ENCODE measurements at places on chromosomes 16 and 17. TPM values are rescaled to one million over a fixed set of nuclear protein-coding genes. Genes with fewer than 3 reads are reported as not detected.
A peak's percentile ranks its signal among the peaks of the same experiment; 100 is the strongest.

MAPK7 gene
- total RNA-seq: 29.8 TPM

DNA sequence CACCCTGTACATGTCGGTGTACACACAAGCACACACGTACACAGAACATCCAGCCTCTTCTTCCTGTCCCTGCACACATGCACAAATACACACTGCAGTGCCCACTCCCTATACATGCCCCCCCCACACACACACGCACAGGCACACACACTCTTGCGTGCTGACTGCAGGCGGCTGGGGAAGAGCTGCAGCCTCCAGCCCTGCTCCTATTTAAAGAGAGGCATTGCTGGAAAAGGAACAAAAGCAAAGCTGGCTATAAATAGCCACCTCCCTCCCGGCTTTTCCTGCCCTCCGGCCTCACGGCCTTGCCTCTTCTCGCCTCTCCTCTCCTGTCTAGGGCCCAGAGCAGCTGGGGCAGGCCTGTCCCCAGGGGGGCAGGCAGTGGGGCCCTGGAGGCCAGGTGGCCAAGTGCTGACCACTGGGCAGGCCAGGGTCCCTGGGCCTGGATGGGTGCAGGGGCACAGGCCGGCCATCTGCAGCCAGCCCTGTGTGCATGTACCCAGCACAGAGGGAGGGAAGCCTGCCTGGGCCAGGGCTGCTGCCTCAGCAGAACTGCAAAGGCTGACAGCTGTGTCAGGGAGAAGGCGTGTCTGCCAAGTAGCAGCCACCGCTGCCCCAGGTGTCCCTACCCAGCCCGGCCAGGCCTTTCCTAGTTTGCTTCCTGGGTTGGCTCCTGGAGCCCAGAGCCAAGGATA lies 25.4 kb downstream of the RTN4RL1 start:
- DNase-seq: no peak

DNA sequence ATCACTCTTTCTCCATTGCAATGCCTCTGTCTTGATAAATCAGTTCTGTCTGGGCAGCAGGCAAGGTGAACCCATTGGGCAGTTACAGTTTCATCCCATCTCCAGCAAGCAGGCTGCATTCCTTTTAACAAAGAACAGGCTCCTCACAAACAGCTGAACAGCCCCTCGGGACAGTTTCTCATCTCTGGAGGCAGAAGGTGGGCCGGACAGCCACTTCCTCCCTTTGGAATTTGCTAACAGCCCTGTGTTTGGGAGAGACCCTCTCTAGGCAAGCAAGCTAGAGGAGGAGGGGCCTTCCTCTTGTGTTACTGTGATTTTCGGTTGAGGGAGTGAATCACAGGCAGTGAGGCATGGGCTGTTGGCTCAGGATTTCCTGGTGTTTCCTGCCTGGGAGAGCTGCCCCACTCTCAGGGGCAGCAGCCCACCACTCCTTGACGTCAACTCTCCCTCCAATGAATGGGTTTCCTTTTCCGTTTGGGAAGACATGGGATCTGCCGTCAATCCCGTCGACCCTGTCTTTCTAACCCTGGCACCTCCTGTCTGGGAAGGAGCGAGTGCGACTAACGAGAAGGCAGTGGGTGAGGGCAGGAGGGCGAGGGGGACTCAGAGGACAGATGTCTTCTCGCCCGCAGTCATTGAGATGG lies 3.7 kb upstream of the PGS1 start:
- DNase-seq: no peak

HSDL1 gene
- 21.0 TPM for total RNA-seq

GNG13 gene
- total RNA-seq: not detected

- no peak for DNase-seq
These were observed 494.9 kb upstream of the RBFOX1 start for GRCh38 chr16:6837722-6838121.

- no peak for DNase-seq
These were observed 12.9 kb upstream of the MEIOB start for GRCh38 chr16:1884889-1885288.

DNA sequence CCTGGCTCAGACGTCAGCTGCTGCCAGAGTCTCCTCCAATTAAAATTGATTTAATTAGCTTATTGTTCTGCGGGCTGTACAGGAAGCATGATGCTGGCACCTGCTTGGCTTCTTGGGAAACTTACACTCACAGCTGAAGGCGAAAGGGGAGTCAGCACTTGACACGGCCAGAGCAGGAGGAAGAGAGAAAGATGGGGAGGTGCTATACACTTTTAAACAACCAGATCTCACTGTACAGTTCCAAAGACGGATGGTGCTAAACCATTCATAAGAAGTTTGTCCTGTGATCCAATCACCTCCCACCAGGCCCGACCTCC lies 1.4 kb upstream of the PRDM7 start:
- no peak for DNase-seq

CD79B gene
- 33.8 TPM for total RNA-seq

- DNase-seq: no peak
These were observed 56.1 kb downstream of the YPEL2 start for GRCh38 chr17:59387351-59388068.

DNA sequence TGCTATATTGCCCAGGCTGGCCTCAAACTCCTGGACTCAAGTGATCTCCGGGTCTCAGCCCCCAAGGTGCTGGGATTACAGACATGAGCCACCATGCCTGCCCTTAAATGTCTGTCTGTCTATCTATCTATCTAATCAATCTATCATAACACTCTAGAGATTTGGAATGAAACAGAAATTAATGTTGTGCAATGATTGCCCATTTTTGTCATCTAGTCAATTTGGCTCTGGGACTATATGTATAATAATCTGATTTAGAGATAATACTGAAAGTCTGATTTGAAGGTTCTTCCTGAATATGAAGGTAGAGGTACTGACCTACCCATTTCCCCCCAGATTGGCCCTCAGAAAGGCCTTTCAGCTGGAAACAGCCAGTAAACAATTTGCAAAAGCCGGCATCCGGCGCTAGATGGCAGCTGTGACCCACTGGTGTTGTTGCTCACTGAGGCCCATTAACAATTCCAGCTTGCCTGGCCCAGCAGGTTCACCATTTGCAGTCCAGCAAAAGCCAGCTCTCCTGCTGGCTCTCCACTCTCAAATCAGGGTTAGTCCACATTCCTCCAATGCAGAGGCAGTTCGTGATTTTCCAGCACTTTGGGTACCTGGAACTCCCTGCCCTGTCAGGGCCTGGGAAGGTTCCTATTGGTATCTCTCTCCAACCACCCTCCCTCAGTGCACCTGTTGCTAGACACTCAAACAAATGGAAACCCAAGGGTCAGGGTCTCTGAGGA lies 22.9 kb upstream of the C16orf87 start:
- peak; percentile 72 for DNase-seq

KRTAP9-2 gene
- total RNA-seq: not detected

GRCh38 chr17:36468903-36469635 lies 17.4 kb upstream of the ZNHIT3 start:
- no peak for DNase-seq

DNA sequence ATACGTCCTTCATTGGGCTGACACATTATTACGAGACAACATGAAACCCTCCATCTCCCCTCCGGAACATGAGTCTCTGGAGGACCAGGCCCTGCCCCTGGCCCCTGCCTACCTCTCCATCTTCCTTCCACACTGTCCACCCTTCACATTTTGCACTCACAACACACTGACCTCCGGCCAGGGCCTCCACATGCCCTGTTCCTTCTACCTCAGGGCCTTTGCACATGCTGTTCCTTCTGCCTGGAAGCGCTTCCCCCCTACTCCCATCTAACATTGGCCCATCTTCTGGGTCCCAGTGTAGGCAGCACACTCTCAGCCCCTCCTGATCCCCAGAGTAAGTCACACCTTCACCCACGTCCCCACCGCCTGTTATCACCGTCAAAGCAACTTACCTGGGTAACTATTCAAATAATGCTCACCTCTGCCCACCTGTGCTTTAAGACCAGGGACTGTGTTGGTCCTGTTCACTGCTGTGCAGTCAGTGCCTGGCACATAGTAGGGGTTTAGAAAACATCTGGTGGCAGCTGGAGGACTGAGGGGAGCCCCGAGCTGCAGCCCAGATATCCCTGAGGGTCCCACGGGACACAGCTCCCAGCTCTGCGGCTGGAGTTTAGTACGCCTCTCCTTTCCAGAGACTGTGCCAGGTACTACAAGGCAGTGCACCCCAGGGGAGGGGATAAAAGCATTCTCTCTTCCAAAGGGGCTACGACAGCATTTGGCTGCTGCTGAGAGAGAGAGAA lies 27.2 kb downstream of the RPH3AL start:
- no peak for DNase-seq

DNA sequence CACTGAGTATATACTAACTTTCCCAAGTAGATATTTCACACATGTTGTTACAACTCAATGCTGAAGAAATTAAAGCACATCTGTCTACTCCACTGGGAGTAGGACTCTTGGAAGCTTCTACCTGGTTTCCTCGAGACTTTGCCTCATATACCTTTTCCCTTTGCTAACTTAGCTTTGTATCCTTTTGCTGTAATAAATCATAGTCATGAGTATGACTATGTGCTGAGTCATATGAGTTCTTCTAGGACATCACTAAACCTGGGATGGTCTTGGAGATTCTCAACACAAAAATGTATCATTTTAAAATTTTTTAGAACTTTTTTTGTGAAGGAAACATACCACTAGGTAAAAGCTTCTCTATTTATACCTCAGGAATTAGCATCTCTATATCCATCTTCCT lies 39.8 kb downstream of the ABCA5 start:
- no peak for DNase-seq

DNA sequence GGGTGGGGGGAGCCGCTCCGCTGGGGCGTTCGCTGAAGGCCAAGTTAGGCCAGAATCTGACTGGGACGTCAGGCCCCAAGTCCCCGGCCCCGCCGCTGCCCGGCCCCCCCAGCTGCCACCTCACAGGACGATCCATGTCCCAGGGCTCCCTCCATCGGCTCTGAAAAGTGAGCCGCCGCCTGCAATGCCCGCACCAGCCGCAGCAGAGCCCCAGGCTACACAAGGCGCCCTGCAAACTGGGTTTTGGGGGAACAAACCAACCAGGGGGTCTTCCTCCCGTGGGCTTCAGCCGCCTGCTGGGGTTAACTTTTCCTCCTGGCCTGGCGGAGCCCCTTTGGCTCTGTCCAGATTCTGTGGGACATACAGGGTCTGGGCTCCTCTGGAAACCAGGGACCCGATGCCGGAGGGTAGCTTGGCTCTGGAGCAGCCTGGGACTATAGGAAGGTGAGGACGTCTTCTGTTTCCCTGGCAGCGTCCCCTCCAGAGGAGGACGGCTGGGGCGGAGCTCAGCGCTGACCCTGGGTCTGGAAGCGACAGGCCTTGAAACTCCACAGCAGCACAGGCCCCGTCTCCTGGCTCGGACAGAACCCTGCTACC lies 835 bp downstream of the NME4 start:
- no peak for DNase-seq

DNA sequence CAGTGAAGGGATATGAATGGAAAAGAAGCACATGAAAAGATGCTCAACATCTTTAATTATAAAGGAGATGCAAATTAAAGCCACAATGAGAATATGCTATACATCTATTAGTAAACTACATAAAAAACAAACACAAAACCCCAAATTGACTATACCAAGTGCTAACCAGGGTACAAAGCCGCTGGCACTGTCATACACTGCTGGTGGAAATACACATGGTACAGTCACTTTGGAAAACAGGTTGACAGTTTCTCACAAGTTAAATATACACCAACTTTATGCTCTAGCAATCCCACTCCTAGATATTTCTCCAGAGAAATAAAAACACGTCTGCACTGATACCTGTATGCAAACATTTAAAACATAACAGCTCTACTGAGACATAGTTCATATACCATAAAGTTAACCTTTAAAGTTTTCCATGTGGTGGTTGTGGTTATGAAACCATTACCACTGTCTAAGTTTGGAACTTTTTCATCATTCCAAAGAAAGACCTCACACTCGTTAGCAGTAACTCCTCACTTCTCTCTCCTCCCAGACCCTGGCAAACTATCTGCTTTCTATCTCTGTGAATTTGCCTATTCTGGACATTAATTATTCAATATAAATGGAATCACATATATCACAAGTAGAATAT lies 42.7 kb downstream of the ADGRG5 start:
- DNase-seq: no peak

OTOP3 gene
- not detected for total RNA-seq

DNA sequence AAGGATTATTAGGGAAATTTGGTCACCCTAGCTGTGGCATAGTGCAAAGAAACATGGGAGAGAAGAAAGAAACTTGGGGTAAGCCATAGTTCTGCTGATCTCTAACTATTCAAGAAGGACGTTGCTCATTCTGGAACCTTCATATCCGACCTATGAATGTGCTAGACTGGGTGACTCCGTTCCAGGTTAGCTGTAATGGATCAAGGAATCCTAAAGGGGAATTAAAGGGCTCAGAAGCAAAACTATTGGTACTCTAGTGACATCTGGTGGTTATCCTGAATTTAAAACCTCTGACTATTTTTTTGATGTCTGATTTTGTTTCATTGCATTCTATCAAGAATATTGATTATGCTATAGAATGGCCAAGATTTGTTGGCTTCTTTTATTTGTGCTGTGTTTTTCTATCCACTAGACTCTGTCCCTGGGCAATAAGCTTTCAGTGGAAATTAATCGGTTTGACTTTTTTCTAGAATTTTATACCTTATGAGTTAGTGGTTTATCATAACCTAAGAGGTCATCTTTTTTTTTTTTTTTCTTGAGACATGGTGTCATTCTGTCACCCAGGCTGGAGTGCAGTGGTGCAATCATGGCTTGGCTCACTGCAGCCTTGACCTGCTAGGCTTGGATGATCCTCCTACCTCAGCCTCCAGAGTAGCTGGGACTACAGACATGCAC lies 19.5 kb downstream of the PCTP start:
- DNase-seq: no peak

PPM1D gene
- 16.3 TPM for total RNA-seq

MT3 gene
- total RNA-seq: 4.2 TPM

- no peak for DNase-seq
These were observed 6.0 kb upstream of the CCL3 start for GRCh38 chr17:36095992-36096391.

- no peak for DNase-seq
These were observed at the start of gene ZACN for GRCh38 chr17:76078860-76079534. Gene ZACN (plus strand): TSS chr17:76079182. CDS start chr17:76079265, 83 bp downstream.

DNA sequence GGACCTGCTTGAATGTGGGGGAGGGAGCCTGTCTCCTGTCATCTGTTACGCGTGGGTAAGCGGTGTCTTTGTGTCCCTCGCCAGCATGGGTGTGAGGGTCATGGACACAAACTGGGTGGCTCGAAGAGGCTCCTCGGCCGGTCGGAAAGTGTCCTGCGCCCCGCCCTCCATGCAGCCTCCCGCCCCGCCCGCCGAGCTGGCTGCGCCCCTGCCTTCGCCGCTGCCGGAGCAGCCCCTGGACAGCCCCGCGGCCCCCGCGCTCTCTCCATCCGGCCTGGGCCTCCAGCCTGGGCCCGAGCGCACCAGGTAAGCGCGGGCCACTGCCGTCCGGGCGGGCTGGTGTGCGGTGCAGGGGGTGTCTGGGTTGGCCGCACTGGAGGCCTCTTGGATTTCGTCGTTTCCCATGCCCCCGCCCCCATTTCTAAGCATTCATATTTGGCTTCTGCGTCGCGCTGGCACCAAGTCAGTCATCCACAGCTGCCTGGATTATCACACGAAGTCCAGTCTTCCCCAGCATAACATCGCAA lies 43.8 kb downstream of the ELAC2 start:
- no peak for DNase-seq

GRCh38 chr16:24349320-24349719 lies 93.2 kb downstream of the CACNG3 start:
- no peak for DNase-seq

- DNase-seq: peak; percentile 18
These were observed 22.0 kb upstream of the NPTX1 start for GRCh38 chr17:80498242-80498919.

NOG gene
- total RNA-seq: not detected
